ENCODE measurements at places on chromosomes 4 and X.

DNA sequence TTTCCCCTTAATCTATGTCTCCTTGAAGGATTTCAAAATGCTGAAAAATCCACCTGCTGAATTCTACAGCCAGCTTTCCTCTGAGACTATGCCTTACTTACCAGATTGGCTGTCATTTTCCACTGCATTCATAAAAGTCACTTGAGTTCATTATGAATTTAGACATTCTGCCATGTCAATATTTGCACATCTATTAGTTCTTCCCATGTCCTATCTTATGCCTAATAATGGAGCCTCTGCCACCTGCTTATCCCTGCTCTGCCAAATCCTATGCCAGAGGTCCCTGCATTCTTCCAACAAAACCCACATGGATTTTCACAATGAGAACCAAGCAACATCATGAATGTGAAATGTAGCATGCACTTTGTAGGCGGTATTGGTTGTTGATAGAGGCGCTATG, 42.6 kb downstream of the GASK1B start:
- DNase-seq, result no peak

GRCh38 chr4:76198411-76199237, 15.0 kb downstream of the SCARB2 start:
- DNase-seq, result peak; percentile 83

DNA sequence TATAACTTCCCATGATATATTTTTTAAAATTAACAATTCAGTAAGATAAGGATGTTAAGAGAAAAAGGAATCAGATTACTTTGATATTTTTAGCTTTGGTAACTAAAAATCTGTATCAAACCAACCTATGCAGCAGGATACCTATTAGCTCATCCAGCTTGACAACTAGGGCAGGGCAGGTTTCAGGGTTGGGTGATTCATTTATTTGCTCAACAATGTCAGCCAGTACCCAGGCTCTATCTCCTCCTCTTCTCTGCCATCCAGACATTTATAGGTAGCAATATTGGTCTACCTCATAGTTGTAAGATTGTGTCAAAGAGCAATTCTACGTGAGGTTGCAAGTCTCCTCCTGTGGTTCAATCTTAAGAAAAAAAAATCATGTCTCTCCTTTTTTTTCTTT, 421.9 kb downstream of the ANKRD50 start:
- DNase-seq, result no peak

GRCh38 chr4:78627046-78627965, 75.7 kb downstream of the ANXA3 start:
- DNase-seq, result no peak

DNA sequence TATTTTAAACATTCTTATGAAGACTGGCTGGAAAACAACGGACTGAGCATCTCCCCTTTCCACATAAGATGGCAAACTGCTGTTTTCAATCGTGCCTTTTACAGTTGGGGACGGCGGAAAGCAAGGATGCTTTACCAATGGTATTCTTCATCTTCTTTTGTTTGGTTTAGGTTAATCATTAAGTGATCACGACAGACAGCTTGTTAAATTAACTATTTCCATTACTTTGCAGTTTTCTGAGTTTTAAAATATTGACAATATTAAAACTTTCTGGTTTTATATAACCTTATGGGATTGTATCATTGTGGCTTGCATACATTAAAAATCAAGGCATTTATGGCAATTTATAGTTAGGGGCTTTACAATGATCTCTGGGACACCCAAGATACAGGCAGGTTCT, 3.8 kb downstream of the MBTPS2 start:
- DNase-seq, result no peak

Measured in Kasumi-1 (cell line).